ENCODE measurements at places on chromosomes 7 and 10.
A peak's percentile ranks its signal among the peaks of the same experiment; 100 is the strongest.

DNA sequence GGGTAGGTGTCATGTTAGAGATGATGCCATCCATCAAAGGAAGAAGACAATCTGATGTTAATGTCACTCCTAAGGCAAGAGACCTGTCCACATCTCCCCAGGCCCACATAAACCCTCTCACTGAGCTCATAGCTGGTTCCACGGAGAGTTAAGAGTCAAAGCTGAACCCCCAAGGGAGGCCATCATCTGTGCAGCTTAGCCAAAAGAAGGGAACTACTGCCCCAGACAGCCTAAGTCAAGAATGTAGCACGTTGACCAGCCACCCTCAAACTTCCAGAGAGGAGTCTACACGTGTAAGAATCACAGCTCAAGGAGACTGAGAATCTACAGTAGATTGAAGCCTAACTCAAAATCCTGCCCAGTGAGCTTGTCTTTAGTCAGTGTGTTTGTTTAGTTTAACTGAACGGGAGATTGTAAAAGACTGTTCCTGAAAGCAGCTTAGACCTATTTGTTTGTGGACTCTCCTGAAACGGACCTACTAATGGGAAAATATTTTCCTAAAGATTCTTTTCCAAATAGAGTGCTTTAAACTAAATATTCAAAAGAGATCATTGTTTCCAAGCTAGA is 192.7 kb upstream of the NFE2L3 start:
- no peak for DNase-seq

- DNase-seq = no peak
These were observed 35.0 kb downstream of the C10orf105 start for GRCh38 chr10:71684356-71685173.

DNA sequence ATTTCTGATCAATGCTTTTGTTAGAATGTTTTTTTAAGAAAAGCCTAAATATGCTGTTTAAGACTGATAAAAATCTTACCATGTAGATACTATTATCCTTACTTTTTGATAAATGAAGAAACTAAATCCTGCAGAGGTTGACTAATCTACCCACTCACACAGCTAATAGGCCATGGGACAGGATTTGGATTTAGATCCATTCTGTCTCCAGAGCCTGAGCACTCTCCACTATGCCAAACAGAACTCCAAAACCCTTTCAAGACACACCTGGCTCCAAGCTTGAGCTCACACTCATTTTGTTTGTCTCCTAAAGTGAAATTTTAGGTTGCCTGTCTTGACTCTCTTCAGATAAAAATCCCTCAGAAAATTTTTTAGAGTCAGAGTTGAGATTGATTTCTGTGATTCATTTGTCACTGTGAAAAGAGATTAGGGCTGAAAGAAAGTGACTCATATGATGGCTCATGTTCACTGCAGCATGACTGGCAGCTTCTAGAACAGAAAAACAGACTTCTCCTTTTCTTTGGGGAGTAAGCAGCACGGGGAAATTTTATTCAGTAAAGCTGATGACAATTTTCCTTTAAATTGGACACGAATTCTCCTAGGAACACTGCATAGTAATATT is 132.3 kb upstream of the POT1 start:
- DNase-seq = no peak

DNA sequence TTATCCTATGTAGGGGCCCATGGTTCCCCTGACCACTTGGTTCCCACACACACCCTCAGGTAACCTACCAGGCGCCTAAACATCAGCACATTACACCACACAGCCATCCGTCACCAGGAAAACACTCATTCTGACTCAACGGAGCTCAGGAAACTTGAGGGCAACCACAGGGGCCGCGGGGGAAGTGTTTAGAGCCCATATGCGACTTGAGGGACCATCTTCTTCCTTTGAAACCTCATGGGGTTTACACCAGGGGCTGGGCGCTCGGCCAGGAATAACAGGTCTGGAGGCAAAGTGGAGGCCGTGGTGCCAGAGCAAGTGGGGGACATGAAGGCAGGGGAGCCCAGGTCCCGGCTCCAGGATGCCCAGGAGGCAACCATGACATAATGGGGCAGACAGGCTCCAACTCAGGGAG is 1.5 kb downstream of the STX1A start:
- DNase-seq = peak; percentile 44

- DNase-seq = no peak
These were observed 77.2 kb downstream of the CXCL12 start for GRCh38 chr10:44307691-44308090.

DNA sequence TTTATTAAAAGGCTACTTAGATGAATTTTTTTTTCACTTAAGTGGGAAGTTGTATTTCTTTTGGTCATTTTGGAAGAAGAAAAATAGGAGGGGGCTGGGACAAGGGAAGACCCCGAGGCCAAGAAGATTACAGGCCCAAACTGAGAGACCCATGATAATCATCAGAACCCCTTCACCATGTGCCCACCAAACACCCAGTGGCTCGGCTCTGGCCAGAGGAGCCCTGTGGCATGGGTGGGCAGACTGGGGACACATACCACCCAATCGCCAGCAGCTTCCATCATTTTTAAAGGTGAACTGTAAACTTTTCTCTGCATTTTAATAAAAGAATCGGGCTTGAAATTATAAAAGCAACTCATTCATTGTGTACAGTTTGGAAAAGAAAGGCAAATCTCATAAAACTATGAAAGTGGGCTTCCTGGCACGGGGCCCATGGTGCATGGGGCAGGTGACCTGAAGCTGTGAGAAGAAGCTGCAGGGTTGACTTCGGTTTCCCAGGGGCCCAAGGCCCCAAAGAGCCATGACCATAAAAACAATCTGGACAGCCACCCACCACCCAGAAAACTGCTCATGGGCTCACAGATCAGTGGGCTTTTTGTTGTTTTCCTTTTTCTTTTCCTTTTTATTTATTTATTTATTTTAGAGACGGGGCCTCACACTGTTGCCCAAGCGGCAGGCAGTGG is 29.4 kb upstream of the RET start:
- DNase-seq = no peak

DNA sequence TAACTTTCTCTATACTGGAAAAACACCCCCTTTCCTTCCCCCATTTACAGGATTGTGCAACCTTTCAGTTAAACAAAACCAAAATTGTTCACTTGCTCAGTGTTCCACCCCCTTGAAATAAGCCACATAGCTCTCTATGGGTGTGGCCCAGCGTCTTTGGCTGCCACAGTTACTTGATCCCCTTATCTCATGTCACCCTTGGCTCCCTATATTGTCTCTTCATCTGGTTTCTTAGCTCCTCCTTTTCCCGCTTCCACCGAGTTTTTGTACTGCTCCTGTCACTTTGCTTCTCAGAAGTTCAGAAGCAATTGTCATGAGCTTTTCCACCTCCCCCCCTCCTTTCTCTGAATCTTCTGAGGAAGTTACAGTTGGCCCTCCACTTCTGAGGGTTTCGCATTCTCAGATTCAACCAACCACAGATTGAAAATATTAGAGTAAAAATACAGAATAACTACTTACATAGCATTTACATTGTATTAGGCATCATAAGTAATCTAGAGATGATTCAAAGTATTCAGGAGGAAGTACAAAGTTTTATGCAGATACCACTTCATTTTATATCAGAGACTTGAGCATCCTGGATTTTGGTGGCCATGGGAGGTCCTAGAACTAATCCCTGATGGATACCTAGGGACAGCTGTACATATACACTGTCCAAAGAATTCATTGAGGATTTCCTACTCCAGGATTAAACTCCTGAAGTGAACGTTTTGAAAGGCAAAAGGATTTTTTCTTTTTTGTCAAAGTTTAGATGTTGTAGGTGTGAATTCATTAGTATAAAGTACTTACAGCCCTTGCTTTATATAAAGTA is 60.4 kb downstream of the ADD3 start:
- DNase-seq = peak; percentile 49

DNA sequence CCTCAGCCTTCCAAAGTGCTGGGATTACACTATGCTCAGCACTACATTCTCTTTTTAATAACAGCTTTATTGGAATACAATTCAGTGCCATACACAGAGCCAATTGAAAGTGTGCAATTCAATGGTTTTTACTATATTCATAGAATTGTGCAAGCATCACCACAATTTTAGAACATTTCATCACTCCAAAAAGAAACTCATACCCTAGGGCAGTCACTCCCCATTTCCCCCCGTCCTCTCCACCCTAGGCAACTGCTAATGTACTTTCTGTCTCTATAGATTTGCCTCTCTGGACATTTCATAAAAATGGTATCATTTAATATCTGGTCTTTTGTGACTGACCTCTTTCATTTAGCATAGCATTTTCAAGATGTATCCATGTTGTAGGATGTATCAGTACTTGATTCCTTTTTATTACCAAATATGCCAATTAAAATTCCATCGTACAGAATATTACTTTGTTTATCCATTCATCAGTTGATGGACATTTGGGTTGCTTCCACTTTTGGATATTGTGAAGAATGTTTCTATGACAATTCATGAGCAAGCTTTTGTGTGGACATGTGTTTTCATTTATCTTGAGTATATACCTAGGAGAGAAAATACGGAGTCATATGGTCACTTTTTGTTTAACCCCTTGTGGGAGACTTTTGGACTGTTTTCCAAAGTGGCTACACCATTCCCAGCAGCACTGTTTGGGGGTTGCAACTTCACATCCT is 6.3 kb upstream of the XPNPEP1 start:
- DNase-seq = no peak

GRCh38 chr10:70558295-70558694 is 44.2 kb downstream of the PRF1 start:
- no peak for DNase-seq

- DNase-seq = no peak
These were observed at the start of gene ICA1 for GRCh38 chr7:8261711-8262695. Gene ICA1 (minus strand): TSS chr7:8262167. CDS start chr7:8235926, 26,241 bp downstream.

- DNase-seq = no peak
These were observed 36.1 kb downstream of the UBTD1 start for GRCh38 chr10:97534746-97535367.

DNA sequence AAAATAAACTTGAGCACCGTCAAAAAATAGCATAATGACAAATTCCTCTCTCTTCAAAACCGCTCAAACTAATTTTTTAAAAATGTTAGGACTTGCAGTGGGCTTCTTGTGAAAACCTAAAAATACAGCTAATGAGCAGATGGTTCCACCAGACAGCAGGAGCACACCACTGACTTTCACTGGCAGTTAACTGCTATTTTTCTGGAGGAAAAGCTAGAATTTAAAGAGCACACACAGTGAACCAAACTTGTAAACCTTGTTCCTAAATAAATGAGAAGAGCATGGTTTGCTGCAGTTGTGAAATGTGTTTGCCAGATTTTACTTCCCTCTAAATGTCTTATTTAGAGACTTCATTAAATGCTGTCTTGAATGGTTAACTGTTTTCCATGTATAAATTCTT is 143.9 kb downstream of the RAPGEF5 start:
- DNase-seq = no peak

- DNase-seq = no peak
These were observed 11.2 kb downstream of the AVL9 start for GRCh38 chr7:32506266-32507054.

Measured in naive thymus-derived CD4-positive, alpha-beta T cell (primary cell).